Muscle of arm (tissue), 14 donors: ENCODE measurements at places on chromosomes 3 and 15.
A peak's percentile ranks its signal among the peaks of the same experiment; 100 is the strongest.

GRCh38 chr3:49666592-49666991 lies 7.6 kb upstream of the APEH start:
- no peak for DNase-seq

GRCh38 chr15:48366584-48367312 lies 35.5 kb downstream of the DUT start:
- no peak for DNase-seq

DNA sequence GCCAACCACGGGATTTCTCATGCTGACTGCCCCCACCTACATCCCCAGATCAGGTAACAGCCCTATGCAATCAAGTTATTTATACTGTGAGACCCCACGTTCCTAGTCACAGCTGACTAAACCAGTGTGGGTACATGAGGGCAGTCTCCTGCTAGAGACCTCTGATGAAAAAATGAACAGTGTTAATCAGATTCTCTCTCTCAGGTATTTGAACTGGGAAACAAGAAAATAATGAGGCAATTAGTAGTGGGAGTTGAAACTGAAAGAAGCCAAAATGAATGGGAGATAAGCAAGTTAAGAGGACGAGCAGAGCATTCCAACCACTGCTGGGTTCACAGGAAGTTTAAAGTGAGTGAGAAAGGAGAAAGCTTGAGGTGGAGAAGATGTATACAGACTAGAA lies 98.5 kb upstream of the MYO5C start:
- no peak for DNase-seq

DNA sequence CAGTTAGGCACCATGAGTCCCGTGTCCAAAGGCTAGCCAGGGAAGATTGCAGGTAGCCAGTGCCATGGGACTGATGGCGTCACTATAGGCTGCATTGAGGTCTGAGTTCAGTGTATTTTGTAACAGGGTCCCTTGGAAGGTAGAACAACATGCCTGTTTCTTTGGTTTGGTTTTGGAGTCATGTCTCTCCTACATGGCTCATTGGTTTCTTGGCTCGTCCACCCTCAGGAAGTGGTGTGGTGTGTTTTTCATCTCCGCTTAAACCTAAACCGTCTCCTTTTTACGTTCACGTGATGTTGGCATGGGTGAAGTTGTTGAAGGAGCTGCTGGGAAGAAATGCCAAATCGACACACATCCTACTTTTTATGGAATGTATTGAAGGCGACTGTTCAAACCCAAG lies 71.6 kb downstream of the FLNB start:
- no peak for DNase-seq

DNA sequence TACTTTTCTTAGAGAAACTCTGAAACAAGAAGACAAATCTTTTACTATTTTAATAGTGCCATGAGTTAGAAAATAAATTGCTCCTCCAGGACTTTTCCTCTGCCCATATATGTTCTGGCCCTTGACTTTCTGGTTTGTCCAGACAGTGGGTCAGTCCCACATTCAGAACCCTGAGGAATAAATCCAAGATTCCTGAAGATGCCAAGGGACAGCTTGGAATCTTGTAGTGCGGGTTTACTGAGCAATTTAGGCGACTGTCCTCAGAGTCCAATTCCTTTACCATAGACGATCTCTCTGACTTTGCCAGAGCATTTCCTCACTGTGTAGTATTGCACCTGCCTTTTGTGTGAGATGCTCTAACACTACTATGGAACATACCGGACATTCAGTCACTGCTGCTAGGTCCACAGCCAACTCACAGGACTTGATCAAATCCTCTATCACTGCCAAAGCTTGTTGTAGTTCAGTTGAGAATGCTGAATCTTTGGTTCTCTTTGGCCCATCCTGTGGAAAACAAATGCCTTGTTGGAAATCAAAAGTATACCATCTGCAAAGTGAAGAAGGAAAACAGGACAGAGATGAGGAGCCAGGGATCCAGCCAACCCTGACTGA lies 37.4 kb upstream of the B3GNT5 start:
- DNase-seq, result no peak

DNA sequence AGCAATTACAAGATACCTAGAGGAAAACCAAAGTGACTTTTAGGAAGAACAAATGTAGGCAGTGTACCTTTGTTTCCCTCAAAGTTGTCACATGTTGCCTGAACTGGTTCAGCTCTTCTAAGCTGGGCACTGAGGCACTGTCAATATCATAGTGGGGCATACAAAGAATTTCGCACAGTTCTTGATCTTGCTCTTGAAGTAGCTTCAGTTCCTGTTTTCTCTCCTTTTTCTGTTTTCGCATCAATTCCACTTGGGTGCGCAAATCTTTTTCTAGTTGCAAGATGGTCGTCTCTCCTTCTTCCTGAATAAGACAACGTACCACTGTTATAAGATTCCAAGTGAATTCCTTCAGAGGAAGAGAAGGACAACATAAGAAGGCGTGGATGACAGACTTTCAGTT lies 12.7 kb downstream of the PRC1 start:
- no peak for DNase-seq

DNA sequence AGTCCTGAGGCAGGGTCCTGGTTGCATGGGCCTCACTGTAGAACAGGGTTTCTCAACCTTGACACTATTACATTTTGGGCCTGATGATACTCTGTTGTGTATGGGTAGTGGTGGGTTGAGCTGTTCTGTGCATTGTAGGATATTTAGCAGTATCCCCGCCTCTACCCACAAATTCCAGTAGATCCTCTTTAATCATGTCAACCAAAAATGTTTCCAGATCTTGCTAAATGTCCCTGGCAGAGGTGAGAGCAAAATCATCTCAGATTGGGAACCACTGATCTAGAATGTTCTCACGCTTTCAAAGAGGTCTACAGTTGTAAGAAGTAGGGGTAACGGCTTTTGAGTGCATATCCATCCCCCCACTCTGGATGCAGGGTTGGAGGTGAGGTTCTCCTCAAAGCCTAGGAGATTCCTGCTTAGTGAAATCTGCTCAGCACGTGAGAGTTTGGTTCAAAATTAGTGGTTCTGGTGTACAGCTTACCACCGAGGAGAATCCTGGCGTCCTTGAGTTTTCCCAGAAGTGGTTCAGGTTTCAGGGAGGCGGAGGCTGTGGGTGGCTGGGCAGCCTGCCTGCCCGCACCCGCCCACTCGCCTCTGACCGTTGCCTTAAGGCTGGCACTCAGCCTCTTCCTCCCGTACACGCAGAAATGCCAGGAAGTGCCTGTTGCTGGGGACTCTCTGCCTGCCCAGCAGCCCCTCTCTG lies 5.3 kb downstream of the ACVR2B start:
- DNase-seq, result peak; percentile 19

GRCh38 chr15:71128939-71129562 lies 13.8 kb downstream of the THSD4 start:
- DNase-seq, result no peak

- peak; percentile 49 for DNase-seq
Measured at GRCh38 chr3:107690522-107691138, 167.9 kb downstream of the BBX start.

- DNase-seq, result no peak
Measured at GRCh38 chr3:136485777-136486176, 235.6 kb downstream of the PCCB start.

- DNase-seq, result no peak
Measured at GRCh38 chr3:40098261-40098759, 211.2 kb upstream of the EIF1B start.

- DNase-seq, result no peak
Measured at GRCh38 chr15:95325763-95326404, 1004.6 kb upstream of the NR2F2 start.

GRCh38 chr15:73318463-73319351 lies 50.1 kb downstream of the HCN4 start:
- no peak for DNase-seq

GRCh38 chr3:128459461-128459820 lies 7.2 kb downstream of the DNAJB8 start:
- DNase-seq, result no peak

GRCh38 chr3:197466586-197467399 lies 89.0 kb downstream of the BDH1 start:
- DNase-seq, result no peak

- no peak for DNase-seq
Measured at GRCh38 chr3:133570937-133571320, 2.6 kb upstream of the CDV3 start.

DNA sequence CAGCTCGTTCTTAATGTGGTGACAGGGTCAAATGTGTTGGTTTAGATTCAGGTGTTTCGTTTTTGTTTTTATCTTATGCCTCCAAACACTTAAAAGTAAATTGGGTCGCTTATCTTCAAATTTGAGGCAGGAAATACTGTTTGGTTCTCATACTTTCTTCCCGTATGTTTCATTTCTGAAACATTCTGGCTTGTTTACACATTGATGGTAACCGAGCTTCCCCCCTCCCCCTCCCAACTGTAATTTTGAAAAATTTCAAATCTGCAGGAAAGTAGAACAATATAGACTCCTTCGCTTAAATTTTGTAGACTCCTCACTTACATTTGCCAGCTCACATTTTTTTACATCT lies 64.9 kb downstream of the CMTM8 start:
- DNase-seq, result no peak

DNA sequence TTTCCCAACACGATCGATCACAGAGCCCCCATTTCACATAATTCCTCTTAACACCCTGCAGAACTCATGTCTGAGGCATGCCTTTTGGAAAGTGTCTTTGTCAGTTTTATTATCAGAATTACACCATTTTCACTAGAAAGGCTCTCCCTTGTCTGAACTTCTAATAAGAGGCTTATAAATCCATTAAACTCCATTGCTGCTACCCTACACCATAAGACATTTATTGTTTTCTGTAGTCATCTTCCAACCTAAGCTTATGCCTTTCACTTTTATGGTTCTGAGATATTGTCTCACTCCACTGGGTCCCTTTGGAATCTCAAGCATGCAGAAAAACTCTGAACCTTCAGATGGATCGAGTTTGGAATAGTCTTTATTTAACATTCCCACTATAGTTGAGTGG lies 50.2 kb upstream of the TPM1 start:
- DNase-seq, result no peak

- no peak for DNase-seq
Measured at GRCh38 chr3:27146786-27147185, 222.4 kb downstream of the NEK10 start.

GRCh38 chr15:57570994-57571393 lies 20.7 kb upstream of the MYZAP start:
- DNase-seq, result no peak

- DNase-seq, result no peak
Measured at GRCh38 chr3:53617893-53618523, 123.6 kb downstream of the CACNA1D start.

DNA sequence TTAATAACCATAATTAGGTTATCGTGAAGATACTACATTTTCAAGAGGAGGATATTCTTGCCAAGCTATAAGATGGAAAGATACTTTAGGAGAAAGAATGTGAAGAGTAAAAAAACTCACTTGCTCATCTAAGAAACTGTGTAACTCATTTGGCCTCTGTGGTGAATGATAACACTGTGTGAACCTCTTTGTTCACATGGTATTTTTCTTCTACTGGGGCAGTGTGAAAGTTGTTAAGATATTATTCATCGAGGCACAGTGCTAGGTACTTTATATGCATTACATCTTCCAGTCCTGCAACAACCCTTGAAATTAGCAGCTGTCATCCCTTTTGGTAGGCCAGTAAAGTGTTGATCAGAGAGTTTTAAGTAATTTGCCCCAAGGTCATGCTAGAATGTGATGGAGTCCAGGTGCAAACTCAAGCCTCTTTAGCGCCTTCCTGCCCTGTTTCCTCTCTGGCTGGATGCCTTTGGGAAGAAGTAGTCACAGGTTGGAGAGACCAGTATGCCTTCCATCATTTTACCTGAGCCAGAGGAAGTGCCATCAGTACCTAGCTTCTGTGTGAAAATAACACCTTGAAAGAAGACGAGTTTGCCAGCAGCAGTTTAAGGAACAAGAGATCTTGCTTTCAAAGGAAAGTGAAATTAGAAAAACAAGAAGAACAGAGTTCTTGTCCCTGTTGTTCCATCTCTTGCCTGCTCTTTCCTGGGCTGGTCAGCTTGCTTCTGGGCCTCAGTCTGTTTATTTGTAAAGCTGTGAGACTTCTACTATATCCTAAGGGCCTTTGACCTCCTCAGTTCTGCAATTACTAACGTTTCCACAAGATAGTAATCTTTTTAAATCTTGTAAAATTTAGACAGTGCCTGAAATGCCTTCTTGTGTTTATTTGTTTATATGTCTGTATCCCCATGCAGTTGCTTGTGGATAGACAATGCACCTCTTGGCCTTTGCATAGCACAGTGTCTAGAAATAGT lies 179.3 kb downstream of the FNDC3B start:
- no peak for DNase-seq

- peak; percentile 89 for DNase-seq
Measured at GRCh38 chr3:77467702-77468625, 428.1 kb downstream of the ROBO2 start.

GRCh38 chr15:39078026-39078425 lies 502.9 kb upstream of the THBS1 start:
- no peak for DNase-seq

GRCh38 chr3:51982838-51983577 lies at the start of gene ACY1:
ACY1 (plus strand) TSS chr3:51983535; CDS start chr3:51984065, 530 bp downstream.
- DNase-seq, result peak; percentile 88

- no peak for DNase-seq
Measured at GRCh38 chr3:174186377-174186989, 672.7 kb upstream of the NAALADL2 start.

GRCh38 chr15:39365873-39366272 lies 215.0 kb upstream of the THBS1 start:
- no peak for DNase-seq

DNA sequence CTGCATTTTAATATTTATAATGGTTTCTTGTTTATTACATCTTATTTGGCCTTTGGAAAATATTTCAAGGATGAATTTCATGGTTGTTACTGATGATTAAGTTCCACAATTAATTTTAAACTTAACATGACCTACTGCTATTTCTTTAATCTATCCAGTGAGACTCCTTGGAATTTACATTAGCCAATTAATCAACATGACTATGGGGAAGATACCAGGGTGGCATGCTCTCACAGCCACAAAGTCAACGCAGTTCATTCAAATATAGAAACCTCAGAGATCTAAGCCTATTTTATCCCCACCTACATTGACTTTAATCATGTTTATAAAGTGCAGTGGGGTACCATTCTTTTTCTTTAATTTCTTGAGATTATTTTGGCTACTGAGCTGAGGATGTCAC lies 43.6 kb upstream of the PDZRN3 start:
- DNase-seq, result no peak

DNA sequence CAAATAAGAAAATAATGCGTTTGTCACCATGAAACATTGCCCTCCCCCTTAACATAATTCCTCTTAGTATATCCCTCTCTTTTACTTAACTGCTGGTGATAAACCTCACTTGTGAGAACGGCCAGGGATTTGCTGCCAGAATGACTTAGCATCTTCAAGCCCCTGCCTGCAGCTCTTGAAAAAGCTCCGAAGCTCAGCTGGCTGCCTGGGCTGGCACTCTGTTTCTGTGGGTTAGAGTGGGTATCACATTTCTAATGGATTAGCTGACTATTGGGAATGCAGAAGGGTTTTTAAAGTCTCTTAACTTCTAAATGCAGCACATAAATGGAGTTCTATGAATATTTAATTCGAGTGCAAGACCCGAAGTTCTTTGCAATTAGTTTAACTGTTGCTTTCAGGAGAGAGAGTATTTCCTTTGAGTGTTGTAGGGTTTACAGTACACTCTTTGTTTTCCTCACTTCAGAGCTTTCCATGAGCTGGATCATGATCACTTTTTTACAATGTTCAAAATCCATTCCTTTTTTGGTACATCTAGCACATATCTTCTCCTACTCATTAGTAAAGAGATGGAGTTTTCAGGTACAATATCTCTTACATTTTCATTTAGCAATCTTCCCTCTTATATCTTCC lies 124.7 kb upstream of the RBMS3 start:
- DNase-seq, result no peak
